Stromal cell of bone marrow (primary cell): ENCODE measurements at places on chromosomes 1 and 21.

DNA sequence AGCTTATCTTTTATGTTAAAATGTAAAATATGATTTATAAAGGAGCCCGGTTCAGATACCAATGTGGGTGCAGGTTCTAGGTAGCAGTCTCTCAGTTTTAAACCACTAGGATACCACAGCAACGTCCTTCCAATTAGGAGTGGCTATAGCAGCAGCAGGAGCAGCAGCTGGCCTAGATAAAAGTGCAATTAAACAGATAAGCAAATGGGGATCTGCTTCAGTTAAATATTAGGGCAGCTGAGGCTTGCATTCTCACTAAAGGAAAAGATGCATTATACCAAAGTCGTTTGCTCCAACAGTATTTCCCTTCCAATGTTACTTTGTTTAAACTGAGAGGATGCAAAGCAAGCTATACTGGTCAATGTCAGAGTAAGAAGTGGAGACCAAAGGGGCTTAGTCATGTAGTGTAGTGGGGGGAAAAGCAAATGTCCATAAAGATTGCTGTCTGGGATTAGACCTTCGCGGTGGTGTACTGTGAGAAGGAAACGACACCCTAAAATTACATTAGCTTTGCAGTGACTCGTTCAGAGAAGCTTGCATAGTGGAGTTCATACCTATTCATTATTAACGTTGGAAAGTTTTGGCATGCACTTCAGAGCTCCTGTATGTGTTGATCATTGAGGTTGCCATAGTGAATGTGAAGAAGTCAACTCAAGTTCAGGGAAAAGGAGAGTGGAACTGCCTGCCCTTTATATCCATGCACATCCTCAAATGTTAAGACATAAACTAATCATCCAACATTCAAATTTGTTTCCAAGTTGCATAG lies 272.2 kb downstream of the VAV3 start:
- DNase-seq, result no peak

GRCh38 chr1:89711140-89711778 lies 78.3 kb downstream of the LRRC8C start:
- DNase-seq, result no peak

DNA sequence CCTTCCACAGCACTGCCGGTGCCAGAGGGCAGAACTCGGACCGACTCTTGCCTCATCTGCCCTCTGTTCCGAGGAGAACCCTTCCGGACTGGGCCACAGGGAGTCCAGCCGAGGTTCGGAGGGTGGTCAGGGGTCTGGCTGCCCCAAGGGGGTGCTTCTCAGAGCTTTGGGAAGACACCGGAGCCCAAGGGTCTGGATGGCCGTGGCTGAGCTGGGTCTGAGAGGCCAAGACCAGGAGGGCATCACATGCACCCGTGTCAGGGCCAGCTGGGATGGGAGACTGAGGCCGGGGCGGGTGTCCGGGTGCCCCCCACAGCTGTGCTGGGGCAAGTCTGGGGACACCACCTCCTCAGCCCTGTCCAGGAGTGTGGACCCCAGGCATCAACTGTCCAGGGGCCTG lies 51.1 kb downstream of the SLX9 start:
- DNase-seq, result no peak

GRCh38 chr21:41170442-41170841 lies 2.5 kb downstream of the BACE2 start:
- no peak for DNase-seq

DNA sequence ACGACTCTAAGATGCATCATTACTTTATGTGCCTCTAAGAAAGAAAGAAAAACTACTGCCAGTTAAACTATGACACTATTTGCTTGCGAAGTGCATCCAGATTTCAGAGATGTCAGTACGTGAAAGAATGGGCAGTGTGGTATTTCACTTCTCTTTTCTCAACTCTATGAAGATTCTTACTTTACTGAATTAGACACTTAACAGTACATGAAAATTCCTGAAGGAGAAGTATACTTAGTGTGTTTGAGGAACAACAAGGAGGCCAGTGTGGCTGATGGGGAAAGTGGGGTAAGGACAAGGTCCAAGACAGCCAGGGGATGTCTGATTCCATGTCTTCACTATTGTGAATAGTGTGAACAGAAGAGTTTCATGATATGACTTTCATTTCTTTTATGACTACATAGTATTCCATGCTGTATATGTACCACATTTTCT lies 53.9 kb upstream of the HSD17B7 start:
- no peak for DNase-seq
